ENCODE measurements at places on chromosomes 1 and 21.

DNA sequence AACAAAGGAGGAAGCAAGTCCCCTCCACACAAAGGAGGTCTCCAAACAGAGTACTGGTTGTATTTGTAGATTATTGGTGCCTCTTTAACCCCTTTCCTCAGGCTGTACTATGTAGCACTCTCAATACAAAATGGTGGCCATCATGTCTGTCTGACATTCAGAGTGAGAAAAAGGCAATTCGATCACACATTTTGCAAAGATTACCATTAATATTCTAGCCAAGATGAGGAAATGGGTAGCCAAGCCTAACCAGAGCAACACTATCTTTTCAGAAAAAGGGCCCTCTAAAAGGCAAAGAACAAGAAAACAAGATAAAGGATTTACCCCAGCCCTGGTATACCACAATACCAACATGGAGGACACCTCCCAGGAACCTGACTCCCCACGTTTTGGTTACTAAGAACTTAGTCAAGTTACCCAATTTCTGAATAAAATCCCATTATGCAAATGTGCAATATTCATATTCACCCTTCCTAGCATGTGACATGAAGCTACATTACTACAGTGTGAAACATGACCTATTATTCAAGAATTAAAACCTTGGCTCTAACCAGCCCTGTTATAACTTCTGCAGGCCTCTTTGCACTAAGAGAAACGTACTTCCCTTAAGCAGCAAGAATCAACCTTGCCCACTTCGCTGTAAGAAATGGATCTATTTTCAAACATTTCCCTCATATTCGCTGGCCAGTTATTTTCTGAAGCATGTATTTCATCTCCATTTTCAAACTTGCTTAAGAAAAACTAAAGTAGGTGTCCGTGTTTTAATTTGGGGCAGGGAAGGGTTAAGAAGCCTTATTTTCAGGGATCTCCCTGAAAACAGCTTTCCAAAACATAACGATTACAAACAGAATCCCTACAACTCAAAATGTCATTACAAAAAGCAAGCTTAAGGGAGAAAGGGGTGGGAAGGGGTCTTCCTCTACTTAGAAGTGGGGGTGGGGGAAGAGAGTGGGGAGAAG, 2.1 kb downstream of the KDM5B start:
- DNase-seq = no peak

DNA sequence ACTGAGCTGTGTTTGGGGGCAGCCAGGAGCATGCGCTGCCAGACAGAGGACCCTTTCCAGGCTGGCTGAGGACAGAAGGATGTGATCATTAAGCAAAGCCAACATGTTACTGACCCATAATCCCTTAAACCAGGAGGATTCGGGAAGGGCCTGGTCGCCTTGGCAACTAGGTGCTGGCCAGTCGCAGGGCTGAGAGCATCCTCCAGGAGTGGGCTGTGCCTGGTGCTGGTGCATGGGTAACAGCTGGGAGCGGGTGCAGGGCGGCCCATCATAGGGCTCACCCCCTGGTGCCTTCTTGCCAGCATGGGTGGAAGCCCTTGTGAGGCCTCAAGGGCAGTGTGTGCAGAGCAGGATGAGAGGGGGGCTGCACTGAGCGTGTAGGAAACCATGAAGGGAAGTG, 17.2 kb downstream of the CDK18 start:
- DNase-seq = no peak

GRCh38 chr1:164092603-164093353, 466.2 kb upstream of the PBX1 start:
- DNase-seq = no peak

DNA sequence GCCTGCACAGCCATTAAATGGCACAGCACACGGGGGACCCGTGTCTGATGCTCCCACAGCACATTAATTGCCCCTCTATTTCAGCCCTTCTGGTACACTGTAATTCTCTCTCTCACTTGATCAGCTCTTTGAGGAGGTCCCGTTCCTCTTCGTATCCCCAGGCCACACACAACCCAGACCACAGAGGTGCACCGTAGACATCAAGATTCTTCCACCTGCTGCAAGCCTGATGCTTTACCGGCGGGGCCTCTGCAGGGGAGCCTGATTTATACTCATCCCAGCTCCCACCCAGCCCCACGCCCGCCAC, 759 bp downstream of the SMYD3 start:
- DNase-seq = no peak

DNA sequence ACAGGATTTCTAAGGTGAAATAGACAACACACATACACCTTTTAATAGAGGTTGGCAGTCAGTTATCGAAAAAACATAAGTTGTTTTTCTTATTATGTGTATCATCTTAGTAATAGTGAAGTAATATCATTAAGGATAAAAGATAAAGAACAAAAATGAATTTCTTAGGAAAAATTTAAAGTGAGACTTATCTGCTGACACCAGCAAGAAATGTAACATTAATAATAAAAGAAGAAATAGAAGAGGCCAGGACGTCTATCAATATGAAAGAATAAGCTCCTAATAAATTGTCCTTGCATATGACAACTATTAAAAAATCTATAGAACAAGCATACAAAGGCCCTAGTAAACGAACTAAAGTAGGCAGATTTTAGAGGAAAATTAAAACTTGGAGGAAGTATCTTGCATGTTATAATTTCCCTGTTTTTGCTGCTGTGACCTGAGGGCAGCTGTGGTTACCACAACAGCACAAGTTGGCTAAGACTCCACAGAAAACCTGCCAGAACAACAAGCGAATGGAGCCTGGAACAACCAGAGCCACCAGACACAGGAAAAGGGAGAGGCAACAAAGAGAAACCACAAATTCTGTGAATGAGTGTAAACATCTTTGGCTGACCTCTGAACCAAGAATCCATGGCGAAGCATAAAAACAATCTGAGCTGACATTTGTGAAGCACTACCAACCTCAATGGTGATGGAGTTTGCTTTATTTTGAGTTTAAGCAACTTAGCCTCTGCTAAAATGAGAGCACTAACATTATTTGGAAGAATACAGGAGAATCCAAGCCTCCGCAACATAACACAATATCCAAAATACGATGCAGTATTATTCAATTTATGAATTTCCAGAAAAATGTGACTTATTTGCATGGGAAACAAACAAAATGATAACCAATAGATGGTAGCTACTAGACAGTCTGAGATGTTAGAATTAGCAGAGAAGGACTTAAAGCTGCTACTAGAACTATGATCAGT, 207.5 kb downstream of the KCNT2 start:
- DNase-seq = peak; percentile 41

DNA sequence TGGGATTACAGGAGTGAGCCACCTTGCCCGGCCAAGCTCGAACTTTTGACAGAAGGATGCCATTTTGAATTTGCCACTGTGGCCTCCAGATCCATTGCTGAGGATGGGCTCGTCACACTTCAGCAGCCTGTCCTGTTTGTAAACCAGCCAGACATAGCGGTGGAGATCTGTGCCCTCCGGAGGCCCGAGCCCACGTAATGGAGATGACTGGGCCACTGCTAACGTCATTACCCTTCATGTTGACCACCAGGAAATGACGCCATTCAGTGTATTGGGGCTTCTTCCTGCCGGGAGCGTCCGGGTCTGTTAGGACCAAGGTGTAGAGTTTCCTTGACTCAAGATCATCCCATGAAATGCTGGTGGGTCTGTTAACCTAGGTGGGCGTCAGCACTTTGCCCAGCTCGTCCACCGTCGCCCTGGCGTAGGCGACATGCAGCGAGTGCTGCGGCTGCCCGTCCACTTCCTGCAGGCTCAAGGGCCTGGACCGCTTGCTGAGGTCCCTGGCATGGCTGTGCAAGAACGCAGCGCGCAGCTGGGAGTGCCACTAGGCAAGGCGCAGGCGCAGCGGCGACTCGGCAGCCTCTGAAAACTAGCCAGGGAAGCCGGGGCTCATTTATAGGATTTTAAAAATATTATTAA, 40.8 kb downstream of the PTPRC start:
- DNase-seq = no peak

DNA sequence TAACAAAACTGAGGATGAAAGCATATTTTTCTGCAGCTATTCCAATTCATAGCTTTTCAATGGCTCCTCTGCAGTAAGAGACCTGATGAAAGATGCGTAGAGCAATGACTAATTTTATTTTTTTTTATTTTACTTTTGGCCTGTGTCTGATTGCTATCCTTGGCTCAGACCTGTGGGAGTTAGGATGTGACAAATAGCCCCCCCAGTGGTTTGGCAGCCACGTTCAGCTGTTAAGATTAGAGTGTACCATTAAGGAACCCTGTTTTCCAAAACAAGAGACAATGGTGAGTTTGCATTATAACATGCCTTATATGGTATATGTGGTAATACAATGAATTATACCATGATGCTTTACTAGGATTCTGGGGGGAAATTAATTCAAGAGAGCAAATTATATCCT, 264.7 kb downstream of the CACNA1E start:
- DNase-seq = no peak

DNA sequence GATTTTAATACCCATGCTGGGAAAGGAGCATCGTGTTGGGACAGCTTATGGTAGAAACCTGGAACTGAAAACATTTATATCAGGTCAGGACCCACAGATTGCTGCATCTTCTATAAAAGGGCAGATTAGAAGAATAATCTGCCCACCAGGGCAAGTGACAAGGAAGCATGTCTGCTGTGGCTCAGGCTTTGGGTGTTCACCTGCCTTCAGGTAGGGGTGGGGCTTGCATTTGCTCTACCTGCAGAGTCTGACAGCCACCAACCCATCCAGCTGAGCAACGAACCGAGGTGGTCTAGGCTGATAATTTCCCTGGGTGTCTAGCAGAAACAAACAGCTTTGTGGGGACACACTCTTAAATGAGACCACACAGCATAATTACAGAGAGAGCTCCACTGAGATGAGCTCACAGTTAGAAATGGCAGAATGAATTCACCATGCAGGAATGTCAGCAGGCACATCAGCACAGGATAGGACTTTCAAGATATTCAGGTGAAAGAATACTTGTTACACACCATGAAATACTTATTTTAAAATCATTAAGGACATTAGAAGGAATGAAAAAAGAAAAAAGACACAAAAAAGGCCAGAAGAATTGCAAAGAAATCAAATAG, 36.1 kb upstream of the B3GALT5 start:
- no peak for DNase-seq

DNA sequence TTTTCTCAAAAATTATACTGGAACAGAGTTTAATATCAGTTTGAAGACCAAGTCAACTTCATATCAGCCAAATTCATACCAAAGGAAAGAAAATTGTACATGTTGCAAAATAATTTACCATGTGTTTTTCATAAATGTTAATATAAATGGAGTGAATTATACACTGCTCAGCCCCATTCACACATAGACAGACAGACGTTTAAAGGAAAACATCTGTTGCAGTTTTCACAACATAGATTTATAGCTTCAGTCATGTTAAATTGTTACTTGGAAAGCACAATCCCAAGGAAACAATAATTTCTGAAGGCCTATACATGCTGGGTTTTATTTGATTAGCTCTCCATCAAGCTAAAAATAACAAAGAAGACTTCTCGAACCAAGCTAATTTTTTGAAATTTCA, 27.8 kb upstream of the HYI start:
- DNase-seq = no peak

GRCh38 chr21:42120903-42121535, 49.9 kb downstream of the UMODL1 start:
- DNase-seq = no peak

- DNase-seq = no peak
These were observed at the start of gene C1QTNF12 for GRCh38 chr1:1246577-1247340. TSS of gene C1QTNF12 (minus strand) at chr1:1246722. CDS start at chr1:1246690, 32 bp downstream.

GRCh38 chr1:83910461-83910860, 88.5 kb downstream of the TTLL7 start:
- no peak for DNase-seq

GRCh38 chr1:87598429-87598828, 269.7 kb downstream of the LMO4 start:
- DNase-seq = no peak

GRCh38 chr1:95582191-95582590, 348.2 kb downstream of the RWDD3 start:
- no peak for DNase-seq

DNA sequence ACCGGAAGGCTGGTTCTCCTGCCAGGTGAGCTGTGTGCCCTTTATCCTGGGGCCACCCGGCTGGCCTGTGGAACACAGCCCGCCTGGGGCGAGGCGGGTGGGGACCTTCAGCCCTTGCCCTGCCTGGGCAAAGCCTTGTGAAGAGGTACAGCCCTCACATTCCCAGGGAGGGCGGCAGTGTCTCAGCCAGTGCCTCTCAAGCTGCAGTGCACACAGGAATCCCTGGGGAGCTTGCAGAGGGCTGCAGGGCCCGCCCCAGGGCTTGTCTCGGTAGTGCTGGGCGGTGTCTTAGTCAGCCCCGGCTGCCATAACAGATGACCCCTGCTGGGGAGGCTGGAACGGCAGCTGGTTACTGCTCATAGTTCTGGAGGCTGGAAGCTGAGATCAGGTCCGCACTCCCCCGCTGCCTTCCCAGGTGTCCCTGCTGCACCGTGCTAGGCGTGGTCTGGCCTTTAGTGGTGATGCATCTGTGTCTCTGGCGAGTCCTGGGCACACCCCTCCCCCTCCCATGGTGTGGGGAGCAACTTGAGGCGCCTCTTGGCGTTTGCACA, 12.6 kb downstream of the DFFB start:
- DNase-seq = no peak

DNA sequence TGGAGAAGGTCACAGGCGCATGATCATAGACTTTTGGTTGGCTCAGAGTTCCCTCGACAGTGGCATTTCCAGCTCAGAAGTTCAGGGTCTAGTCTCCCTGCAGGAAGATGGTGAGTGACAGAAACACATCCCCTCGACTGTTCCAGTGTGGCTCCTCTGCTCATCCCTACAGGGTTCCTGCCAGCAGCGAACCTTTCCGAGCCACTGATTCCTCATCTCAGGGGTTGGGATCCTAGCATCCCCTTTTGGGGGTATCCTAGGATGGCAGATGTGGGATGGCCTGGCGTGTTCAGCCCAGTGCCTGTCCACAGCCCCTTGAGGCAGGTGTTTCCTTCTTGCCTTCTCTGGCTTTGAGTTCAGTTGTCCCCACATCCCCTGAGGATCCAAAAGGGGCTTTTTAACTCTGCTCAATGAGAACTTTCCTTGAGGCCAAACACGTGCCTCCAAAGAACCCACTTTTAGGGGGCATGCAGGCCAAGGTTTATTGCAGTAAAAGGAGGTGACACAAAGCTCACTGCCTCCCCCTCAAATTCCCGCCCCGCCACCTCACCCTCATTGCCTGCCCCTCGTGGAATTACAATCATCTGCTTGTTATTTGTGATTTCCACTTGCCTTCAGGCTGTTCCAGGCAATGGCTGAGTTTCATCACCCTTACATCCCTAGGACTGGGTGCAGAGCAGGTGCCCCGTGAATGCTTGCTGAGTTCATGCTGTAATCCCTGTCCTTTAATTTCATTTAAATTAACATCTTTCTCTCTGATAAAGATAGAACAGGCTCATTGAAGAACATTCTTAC, 440.7 kb downstream of the CAMTA1 start:
- DNase-seq = no peak

GRCh38 chr1:29383746-29384371, 147.5 kb downstream of the PTPRU start:
- no peak for DNase-seq

- DNase-seq = no peak
These were observed 58.9 kb downstream of the ERG start for GRCh38 chr21:38439426-38439825.
